A549 (cell line): ENCODE measurements at places on chromosomes 13 and 19.

GRCh38 chr13:24680258-24680920, at the start of gene ATP12A:
ATP12A (plus strand) TSS chr13:24680408; CDS start chr13:24680744, 336 bp downstream.
- DNase-seq = no peak

DNA sequence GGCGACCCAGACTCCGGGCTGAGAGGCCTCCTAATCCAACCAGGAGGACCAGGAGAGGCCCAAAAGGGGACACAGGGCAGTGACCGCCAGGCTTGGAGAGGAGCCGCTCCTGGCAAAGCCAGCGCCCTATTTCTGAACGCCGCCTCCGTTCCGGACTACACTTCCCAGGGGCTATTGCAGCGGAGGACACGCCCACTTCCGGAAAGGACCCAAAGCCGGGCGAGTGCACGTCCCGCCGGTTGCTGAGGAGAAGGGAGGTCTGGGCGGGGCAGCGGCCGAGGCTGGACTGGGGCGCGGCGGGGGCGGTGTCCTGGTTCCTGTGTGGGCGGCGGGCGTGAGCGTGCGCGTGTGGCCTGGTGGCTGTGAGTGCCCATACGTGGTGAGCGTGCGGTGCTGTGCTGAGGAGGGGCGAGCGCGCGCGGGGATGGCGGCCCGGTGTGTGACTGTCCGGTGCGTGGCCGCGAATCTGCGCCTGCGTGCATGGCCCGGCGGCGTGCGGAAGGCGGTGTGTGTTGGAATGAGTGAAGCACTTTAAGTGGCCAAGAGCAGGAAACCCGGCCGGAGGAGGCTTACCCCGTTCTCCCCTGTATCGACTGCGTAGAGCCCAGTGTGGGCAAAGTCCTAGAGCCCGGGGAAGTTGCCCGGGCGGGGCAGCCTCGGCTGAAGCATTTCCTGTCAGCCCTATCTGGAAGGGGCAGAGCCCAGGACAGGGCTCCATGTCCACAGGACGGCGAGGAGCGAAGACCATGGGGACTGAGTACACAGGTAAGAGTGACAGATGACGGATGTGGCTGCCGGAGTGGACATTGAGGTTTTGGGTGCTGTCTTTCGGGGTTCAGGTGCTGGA, at the start of gene ZNF470:
Gene ZNF470 (plus strand): TSS at position 195 of the 847 bp plus-strand sequence. CDS start 2,844 bp downstream, outside the sequence.
- peak; percentile 93 for DNase-seq

- no peak for DNase-seq
Observed at GRCh38 chr19:47757617-47758442, 12.5 kb downstream of the NOP53 start.

DNA sequence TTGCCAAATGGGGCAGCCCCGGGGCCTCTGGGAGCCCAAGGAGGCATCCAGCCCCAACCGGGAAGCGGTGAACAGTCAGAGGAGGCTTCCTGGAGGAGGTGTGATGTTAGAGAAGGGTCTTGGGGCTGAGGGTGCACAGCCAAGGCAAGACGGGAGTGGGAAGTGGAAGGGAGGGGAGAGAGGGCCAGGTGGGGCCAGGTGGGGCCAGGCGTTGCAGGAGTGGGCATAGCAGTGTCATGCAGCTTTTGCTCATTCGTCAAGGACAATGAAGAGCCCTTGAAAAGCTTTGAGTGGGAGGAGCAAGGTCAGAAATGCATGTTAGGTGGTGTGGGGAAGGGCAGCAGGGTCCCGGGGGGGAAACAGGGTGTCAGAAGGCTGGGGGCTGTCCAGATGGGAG, 1.8 kb downstream of the FBN3 start:
- no peak for DNase-seq

- DNase-seq = no peak
Observed at GRCh38 chr13:20525144-20525600, 485 bp downstream of the CRYL1 start.

DNA sequence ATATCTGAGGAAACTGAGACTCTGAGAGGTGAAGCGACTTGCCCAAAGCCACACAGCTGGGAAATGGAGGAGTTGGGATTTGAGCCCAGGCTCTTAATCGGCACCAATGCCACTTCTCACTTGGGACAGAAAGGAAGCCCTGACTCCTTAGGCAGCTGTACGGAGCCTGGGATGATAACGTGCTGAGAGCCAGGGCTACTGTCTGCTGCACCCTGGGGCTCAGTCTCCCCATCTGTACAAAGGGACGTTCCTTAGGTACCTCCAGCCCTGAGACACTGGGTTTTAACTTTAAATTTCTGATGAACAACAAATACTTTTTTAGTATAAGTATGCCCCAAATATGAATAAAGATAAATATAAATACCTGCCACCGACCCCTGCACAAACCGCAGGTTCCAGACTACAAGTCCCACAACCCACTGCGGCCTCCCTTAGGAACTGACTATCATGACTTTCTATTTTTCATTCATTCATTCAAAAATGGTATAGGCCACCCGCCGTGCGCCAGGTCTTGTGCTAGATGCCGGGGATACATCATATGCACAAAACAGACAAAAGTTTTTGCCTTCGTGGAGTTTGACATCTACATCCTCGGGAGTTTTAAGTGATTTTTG, 776 bp upstream of the NCLN start:
- DNase-seq = peak; percentile 28

DNA sequence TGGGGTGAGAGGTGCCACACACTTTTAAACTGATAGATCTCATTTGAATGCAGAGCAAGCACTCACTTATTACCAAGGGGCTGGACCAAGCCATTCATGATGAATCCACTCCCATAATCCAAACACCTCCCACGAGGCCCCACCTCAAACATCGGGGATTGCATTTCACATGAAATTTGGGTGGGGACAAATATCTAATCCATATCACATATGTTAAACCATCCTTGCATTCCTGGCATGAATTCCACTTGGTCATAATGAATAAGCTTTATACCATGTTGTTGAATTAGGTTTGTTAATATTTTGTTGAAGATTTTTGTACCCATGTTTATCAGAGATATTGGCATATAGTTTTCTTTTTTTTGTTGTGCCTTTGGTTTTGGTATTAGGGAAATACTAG, 1198.7 kb upstream of the ATXN8OS start:
- no peak for DNase-seq

DNA sequence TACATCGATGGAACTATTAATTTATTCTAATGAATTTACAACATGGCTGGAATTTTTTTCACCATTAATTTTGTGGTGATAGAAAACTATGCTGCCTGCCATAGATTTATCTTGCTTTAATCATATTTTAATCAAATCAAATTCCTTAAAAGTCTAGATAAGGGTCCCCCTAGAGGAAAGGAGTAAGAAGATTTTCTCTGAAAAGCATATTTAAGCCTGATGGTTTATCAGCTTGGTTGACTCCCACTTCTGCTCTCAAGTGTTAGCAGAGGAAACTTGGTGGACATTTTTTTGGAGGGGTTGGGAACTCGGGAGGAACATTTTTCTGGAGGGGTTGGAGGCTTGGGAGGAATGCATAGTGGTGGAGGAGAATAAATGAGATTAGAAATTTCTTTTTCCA, 253.3 kb downstream of the KCNRG start:
- no peak for DNase-seq

GRCh38 chr13:92719868-92720267, 506.7 kb upstream of the GPC6 start:
- no peak for DNase-seq

- no peak for DNase-seq
Observed at GRCh38 chr19:10116085-10116865, 3.4 kb downstream of the EIF3G start.

DNA sequence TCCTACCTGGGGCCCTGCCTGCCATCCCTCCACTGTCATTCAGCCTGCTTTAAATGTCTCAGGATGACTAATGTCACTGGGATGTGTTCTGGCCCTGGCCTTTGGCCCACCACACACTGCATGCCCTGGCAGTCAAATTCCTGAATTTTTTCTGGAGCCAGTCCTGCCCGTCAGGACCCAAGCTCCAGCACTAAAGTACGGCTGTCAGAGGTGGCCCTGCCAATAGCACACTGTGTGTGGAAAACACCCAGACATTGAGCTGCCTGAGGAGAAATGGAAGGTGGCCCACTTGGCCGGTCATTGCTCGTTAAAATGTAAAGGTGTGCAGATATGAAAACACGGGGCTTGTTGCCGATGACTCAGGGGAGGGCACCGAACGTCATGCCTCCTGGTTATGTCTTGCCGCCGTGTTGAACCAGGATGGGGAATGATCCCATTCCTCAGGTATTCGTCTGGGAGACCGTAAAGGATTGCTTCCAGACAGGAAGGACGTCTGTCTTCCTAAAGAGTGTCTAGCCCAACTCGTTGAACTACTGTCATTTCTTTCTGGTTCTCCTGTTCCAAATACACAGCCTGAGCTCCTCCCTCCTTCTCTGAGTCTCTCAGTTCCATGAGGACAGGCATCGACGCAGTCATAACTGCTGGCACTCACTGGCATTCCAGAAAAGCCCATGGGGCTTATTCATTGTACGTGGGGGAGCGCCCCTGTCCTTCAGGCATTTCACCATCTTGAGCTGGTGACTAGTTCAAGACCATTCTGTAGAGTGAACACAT, 40.6 kb downstream of the COL4A2 start:
- DNase-seq = peak; percentile 84

- DNase-seq = no peak
Observed at GRCh38 chr13:87553142-87553541, 118.0 kb upstream of the SLITRK5 start.

DNA sequence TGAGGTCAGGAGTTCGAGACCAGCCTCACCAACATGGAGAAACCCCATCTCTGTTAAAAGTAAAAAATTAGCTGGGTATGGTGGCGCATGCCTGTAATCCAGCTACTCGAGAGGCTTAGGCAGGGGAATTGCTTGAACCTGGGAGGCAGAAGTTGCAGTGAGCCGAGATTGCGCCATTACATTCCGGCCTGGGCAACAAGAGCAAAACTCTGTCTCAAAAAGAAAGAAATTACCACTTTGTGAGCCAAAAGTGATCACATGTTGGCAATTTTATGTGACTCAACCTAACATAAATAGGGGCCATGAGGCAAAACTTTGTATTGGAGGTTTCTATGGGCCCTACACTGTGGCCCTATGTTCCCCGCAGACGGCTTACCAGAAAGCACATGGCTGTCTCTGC, 72.2 kb downstream of the MAP4K1 start:
- DNase-seq = no peak

DNA sequence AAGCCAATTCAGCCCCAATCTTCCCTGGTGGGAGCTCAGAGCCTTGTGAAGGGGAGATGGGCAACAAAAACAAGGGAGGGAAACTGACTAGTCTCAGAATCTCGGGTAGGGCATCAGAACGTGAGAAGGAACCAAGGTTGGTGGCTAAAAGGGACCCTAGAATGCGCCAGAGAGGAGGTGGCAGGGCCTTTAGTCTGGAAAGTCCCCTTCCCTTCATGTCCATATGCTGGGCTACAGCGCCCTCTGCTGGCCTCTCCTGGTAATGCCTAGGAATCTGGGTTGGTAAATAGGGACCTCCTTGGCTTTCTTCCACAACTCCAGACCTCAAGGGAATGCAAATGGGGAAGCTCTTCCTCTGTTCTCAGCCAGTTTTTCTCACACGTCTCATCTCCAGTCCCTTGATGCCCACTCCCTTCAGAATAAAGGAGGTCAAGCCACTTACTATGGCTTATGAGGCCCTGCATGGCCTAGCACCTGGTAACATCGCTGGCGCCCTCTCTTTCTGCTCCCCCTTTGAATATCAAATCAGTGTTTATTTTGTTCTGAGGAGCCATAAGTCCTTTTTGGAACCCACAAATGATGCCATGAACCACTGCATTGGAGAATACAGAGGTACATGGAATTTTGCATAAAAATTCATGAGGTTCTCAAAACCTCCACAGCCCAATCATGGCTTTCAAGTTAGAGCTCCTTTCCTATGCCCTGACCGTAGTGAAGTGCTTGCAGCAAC, 1.4 kb upstream of the CCDC97 start:
- peak; percentile 94 for DNase-seq

DNA sequence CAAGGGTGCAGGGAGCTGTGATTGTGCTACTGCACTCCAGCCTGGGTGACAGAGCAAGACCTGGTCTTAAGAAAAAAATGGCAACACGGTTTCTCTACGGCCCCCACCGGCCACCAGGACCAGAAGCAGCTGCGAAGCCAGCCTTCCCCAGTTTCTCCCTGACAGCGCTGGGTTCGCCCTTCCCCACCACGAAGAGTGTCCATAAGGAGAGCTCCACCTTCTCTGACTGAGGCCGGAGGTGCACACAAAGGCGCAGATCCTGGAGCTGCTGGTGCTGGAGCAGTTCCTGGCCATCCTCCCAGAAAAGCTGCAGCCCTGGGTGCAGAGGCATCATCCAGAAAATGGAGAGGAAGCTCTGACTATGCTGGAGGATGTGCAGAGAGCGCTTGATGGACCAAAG, 52.2 kb upstream of the ZNF599 start:
- no peak for DNase-seq
